CD4-positive, alpha-beta T cell (primary cell): ENCODE measurements at places on chromosomes 1 and 21.

DNA sequence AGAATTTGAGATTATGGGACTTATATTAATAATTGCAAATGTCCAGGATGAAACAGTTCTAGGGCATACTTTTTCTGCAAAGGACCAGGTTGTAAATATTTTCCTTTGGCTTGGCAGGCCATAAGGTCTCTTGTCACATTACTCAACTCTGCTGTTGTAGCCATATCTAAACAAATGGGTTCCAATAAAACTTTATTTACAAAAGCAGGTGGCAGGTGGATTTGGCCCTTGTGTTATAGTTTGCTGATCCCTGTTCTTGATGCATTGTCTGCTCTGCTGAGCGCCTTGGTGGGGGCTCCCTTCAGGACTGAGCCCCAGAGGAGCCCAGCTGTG, 258.5 kb downstream of the FOXD2 start:
- DNase-seq: no peak

- DNase-seq: no peak
Measured at GRCh38 chr1:231070758-231071444, 30.8 kb upstream of the FAM89A start.

DNA sequence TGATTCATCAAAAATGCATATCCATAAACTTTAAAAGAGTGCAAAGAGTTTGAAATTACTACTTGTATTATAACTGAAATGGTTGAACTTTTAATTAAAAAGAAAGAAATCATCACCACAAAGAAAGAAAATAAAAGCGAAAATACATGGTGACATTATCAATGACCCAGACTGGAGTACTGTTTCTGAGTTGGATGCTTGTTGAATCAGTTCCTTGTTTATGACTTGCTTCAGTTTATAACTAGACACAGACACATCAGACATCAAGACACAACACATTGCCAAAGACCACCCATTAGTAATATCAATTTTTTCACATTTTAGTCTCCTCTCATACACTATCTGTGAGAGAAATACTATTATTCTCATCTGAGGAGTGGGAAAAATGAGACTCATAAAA, 293.0 kb downstream of the MRPL39 start:
- no peak for DNase-seq

GRCh38 chr1:49298304-49298703, 521.6 kb upstream of the BEND5 start:
- DNase-seq: no peak

- DNase-seq: no peak
Measured at GRCh38 chr21:41195311-41195710, 27.4 kb downstream of the BACE2 start.

GRCh38 chr1:42431514-42431913, 24.3 kb downstream of the ZMYND12 start:
- no peak for DNase-seq
